CD8-positive, alpha-beta memory T cell (primary cell): ENCODE measurements at places on chromosomes 5 and 9. TPM values are rescaled to one million over a fixed set of nuclear protein-coding genes. Genes with fewer than 3 reads are reported as not detected.

Gene ECSCR
- polyA plus RNA-seq = not detected

- H3K27ac ChIP-seq = no peak overlapping the region
- H3K4me3 ChIP-seq = no peak overlapping the region
- no peak for DNase-seq
- H3K36me3 ChIP-seq = no peaks in the 10 kb centered on the region
Observed at GRCh38 chr9:134275375-134275774, 50.9 kb upstream of the RXRA start.

GRCh38 chr9:136599811-136600660 is 54.2 kb upstream of the NOTCH1 start:
- no peak overlapping the region for H3K4me3 ChIP-seq
- H3K4me1 ChIP-seq = no peaks in the 10 kb centered on the region
- no peak overlapping the region for H3K27ac ChIP-seq

GRCh38 chr5:14588758-14589543 is 7.4 kb downstream of the OTULINL start:
- no peaks in the 10 kb centered on the region for H3K36me3 ChIP-seq
- H3K27me3 ChIP-seq = no peaks in the 10 kb centered on the region
- peaks cover 48% of the 10 kb centered on the region for H3K4me1 ChIP-seq
- no peak overlapping the region for H3K4me3 ChIP-seq
- no peak overlapping the region for H3K27ac ChIP-seq
